ENCODE measurements at places on chromosomes 1 and 21.

DNA sequence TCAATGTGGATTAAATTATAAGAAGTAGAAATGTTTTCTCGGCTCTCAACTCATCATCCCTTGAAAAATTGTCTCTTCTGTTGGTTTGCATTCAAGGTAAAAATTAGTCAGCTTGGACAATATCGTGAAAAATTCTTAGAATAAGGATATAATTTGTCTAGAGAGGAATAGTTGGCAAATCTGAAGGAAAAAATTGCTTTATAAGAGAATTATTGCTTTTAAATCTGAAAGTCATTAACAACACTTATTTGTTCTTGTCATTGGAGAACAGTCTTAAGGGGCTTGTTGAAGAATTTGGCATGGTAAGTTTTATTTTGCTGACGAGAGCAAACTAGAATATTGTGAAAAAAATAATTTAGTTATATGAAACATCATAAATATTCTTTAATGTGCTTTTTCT lies 26.4 kb downstream of the ANGPTL1 start:
- DNase-seq: no peak

- no peak for DNase-seq
These were observed 7.7 kb downstream of the SELENON start for GRCh38 chr1:25807480-25808390.

DNA sequence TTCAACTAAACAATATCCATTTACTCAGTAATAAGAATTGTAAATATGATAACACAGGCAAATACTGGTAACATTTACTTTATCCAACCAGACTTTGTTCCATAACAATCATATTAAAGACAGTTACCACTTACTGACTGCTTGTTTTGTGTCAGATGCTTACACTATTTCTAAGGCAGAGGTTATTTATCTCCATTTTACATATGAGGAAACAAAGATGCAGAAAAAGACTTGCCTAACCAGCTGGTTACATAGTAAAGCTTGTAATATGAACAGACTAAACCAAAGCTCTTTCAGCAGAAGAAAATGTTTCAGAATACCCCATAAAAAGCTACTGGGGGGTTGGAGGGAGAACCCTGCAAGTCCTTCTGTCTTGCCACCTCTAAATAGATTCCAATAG lies 180.1 kb downstream of the EIF4G3 start:
- no peak for DNase-seq

DNA sequence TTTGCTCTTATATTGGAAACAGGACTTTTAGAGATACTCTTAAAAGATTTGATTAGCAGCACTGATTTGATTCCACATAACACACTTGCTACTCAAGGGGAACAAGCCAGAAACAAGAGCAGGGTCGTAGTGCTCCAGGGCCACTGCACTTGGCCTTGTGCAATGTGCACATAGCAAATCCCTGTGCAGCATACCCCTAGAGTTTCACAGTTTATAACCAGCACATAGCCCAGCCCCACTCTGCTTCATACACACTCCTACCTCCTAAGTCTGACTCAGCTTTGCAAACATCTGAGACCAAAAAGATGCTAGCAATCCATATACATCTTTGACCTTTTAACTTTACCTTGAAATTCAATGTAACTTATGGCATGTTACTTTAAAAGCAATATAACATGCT lies 157.6 kb downstream of the VAV3 start:
- no peak for DNase-seq

DNA sequence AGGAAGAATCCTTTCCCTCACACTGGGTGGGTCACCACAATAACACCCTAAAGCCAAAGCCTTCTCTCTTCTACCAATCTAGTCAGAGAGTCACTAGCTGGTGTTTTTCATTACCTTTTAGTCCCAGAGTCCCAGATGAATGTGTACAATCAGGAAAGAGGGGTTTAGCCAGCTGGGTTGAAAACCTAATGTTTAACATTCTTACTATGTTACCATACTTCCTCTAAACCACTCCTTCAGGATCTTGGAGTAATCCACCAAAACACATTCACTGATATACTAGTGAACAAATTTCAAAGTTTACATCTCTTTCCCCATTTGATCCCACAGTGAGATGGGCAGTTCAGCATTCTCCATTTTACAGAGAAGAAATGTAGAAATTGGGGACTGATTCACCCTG lies 9.7 kb downstream of the LPAR3 start:
- no peak for DNase-seq

GRCh38 chr1:152795686-152796085 lies 835 bp upstream of the LCE1D start:
- DNase-seq: no peak

DNA sequence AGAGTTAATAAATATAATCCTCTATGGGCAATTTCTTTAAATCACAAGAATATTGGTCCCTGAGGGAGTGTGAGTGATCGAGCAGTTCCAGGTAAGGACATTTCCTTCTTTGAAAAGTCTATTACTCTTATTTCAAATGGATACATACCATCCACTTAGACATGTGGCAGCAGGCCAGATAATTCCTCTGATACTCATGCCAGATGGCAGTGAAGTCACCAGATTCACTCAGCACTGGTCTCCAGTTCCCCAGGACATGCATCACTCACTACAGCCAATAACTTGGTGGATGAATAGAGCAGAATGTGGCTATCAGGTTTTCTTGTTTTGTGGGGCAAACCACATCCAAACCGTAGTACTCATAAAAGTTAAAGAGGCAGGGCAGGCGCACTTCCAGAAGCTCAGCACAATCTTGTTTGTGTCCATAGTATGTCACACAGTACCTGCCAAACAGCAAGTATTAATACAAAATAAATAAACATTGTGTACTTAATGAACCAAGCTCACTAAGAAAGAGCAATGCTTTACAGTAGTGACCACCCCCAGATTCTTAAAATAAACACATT lies 74.2 kb upstream of the CD53 start:
- DNase-seq: no peak

- no peak for DNase-seq
These were observed 48.5 kb upstream of the SCYL3 start for GRCh38 chr1:169941982-169942830.

DNA sequence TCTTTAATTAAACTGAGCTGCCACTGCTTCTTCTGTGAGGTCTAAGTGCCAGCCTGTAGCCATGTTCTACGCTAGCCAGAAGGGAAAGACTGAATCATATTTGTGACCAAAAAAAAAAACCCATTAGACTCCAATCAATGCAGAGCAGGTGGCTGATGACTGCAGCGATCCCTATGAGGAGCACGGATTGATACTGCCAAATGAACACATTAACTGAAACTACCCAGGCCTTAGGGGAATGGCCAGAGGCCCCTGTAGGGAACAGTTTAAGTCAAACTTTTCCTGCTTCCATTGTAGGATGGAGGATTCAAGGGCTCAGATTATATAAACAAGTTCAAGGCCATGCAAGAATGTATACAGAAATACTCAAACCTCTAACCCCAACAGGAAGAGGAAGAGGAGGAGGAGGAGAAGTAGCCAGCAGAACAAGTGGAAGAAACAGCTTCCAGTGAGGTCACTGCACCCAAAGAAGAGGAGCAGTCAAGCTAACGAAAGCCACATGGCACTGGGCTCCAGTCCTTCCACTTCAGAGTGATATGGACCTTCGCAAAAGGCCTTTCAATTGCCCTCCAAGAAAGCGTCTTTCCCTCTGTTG lies 328.3 kb downstream of the SMYD3 start:
- DNase-seq: no peak

GRCh38 chr1:91799159-91799558 lies 86.8 kb downstream of the TGFBR3 start:
- no peak for DNase-seq

- peak; percentile 90 for DNase-seq
These were observed 5.3 kb upstream of the CCDC27 start for GRCh38 chr1:3746830-3747521.

DNA sequence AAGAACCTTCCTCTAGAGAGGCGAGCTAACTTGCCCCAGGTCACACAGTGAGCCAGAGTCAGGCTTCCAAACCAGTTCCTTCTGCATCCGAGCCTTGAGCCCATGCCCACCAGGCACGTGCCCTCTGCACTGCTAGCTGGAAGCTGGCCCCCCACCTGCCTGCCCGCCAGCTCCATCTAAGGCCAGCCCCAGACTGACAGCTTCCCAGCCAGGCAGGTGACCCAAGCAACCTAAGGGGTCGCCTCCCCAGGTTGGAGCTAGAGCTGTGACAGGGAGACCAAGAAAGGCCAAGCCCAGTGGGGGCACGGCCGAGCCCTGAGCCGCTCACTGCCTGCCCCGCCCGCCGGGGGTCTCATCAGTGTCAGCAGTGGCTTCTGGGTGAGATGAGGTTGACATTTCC lies 19.9 kb upstream of the C1QA start:
- DNase-seq: no peak
